ENCODE measurements at places on chromosomes 12 and 14.

GRCh38 chr14:70917633-70918032, 10.4 kb downstream of the PCNX1 start:
- DNase-seq = peak; percentile 13

- DNase-seq = no peak
These were observed 627 bp downstream of the HOXC8 start for GRCh38 chr12:54009171-54010052.

DNA sequence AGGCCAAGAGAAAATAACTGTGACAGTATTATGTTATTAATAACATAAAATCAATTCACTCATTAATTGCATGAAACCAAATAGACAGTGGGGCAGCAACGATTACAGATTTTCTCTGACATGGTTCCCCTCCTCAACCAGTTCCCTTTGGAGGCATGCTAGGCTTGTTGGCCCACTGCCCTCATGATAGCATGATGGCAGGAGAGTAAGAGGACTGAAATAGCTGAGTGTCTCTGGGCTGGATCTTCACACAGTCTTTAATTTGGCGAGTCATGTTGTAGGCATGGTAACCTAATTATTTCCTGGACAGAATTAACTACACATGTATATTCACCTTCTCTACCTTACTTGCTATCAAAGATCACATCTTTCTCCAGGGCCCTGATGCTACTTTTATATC, 266.2 kb upstream of the PELI2 start:
- DNase-seq = no peak

- DNase-seq = no peak
These were observed 43.4 kb upstream of the CHST11 start for GRCh38 chr12:104413330-104413729.

GRCh38 chr14:54857830-54858269, 44.8 kb downstream of the GCH1 start:
- no peak for DNase-seq

DNA sequence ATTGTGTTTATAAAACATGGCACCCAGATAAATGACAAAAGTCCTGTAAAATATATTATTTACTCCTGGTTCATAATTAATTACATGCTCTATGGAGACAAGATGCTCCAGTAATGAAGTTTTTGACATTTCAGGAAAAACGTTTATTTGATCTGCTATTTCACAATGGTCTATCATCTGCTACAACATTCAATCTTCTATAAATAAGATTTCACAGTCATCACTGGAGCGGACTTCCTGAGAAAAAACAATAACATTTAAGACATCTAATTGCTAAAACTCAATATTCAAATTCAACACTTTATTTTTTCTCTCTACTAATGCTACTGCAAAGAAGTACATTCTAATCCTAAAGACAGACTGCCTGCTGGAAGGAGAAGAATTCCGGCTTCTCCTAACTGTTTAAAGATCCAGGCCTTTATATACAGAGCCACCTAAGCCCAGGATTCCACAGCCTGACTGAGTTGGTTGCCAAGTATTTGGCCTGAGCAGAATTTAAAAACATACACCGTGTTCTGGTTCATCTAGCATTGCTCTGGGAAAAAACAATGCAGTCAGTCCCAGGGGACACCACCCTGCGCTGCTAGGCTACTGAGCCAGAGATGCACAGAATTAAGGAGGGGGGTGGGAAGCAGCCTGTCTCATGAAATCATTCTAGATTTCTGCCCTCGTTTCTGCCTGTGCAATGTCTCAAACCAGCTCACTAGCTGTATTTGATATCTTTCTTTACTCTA, 58.0 kb downstream of the TMTC1 start:
- no peak for DNase-seq

DNA sequence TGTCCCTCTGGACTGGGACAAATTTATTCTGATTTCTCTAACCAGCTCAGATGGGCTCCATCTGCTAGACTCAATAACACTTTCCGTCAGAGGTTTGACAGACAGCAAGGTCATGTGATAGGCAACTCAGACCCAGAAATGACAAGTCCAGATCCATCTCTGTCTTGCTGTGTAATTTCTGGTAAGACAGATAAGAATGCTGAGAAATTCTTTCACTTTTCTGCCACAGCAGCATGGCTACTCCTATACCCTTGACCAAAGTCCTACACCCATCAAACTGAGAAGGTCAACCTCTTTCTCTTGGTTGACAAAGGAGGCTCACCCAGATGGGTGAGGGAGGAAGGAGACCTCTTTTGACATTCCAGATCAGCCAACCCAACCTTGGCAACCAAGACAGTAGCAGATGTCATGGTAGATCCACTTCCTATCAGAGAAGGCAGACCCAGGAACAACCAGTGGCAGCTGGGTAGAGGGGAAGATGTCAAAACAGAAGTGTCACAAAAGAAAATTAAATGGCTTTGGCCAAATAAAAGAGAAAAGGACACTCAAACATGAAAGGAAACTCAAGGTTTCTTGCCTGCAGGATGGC, 36.9 kb upstream of the PRKAB1 start:
- no peak for DNase-seq

DNA sequence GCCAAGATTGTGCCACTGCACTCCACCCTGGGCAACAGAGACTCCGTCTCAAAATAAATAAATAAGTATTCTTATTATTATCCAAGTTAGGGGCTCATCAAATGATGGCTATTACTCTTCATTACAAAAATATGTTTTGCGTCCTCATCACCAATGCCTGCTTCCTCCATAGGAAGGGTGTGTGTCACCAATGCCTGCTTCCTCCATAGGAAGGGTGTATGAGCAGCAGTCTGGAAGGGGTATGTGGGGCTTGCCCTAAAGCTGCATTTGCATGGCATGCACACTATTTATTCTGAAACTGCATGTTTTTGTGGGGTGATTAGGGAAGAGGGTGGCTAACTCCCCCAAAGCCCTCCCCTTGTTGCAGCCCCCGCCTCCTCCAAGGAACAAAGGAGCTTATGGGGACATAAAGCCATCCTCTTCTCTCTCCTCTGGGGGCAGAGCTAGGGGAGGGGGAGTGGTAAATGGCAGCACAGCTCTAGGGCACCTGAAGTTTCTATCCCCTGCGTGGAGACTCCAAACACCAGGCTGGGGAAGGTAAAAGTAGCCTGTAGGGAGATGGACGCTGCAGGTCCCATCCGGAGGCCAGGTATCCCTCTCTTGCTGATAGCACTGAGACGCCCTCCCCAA, 1.3 kb downstream of the CAMKK2 start:
- peak; percentile 23 for DNase-seq

DNA sequence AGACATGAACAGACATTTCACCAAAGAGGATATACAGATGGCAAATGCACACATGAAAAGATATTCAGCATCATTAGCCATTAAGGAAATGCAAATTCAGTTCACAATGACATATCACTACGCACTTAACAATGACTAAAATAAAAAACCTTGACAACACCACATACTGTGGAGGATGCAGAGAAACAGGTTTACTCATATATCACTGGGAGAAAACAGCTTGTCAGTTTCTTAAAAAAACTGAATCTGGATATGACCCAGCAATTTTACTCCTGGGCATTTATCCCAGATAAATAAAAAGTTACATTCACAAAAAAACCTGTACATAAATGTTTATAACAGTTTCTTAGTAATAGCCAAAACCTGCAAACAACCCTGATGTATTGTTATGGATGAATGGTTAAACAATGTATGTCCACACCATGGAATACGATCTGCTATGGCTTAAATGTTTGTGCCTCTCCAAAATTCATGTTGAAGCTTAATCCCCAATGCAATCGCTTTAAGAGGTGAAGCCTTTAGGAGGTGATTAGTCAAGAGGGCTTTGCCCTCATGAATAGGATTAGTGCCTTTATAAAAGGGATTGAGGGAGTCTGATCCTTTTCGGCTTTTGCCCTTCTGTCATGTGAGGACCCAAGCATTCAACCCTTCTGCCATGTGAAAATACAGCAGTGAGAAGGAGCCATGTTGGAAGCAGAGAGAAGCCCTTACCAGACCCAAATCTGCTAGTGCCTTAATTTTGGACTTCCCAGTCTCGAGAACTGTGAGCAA, 36.0 kb upstream of the PPP4R3A start:
- no peak for DNase-seq

- no peak for DNase-seq
These were observed 263.5 kb downstream of the DPF3 start for GRCh38 chr14:72630374-72630773.

DNA sequence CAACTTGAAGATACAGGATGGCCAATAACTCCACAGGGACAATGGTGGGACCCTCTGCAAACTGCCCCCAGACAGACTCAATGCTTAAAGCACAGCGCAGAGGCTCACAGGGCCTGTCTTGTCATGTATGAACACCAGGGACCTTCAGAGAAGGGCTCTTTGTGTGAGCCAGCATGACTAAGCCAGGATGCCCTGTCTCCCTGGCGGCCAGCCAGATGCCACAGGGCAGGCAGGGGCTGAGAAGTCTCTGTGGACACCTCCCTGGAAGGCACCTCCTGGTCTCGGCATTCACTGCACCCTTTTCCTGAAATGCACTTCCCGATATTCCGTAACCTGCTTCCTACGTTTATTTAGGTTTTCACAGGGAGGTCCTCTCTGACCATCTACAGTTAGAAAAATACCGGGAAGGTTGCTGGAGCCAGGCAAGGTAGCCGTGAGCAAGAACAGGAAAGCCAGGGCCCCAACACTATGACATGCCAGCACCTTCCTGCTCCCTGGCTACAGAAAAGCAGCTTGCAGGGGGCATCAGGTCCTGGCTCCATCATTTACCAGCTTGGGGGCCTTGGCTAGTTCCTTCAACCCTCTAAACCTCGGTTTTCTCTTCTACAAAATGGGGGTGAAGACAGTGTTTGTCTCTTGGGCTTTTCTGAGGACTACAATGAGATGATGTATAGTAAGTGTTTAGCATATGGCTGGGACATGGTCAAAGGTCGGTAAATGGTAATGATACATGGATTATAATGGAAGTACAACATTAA, 65.0 kb downstream of the PITPNM2 start:
- DNase-seq = peak; percentile 82

GRCh38 chr12:43345023-43345422, 207.0 kb downstream of the ADAMTS20 start:
- DNase-seq = no peak

DNA sequence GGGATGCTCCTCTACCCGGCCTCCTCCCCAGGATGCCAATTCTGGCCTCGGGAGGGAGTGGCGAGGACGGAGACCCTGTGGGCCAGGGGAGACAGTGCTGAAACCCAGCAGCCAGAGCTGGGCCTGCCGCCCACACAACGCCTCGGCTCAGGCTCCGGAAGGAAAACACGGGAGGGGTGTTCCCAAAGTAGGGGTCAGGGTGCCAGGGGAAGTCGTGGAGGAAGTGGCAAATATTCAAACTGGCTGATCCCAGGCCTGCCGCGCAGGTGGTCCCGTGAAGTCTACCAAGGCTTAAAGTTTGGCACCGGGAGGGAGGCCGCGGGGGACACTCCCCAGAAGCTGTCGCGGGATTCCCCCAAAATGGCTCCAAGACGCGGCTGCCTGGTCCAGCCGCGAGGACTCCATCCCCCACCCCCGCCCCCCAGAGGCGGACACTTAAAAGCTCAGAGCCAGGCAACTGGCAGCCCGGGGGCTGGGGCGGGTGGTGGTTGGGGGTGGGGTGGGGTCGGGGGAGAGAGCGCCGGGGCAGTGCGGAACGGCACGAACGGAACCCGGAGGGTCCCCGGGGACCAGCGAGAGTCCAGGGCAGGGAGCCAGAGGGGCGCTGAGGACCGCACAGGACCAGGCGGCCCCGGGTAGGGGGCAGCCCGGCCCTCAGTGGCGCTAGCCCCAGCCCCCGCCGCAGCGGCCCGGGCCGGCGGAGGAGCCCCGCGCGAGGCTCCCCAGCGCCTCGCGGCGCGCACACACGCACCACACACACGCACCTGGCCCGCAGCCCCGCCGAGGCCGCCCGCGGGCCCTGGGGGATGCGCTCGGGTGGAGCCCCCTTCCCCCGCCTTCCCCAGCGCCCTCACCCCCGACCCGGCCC, 20.0 kb downstream of the BEGAIN start:
- DNase-seq = no peak

DNA sequence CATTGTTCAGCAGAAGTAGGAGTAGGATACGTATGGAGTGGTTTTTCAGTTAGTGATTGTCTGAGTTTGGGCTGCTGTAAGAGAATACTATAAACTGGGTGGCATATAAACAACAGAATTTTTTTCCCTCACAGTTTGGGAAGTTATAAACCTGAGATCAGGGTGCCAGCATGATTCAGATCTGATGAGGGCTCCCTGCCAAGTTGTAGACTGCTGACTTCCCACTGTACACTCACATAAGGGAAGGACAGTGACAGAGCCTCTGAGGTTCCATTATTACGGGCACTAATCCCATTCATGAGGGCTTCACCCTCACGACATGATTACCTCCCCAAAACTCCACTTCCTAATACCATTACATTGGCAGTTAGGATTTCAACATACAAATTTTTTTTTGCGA, 50.7 kb downstream of the ACSM4 start:
- DNase-seq = no peak

GRCh38 chr14:69519204-69520100, 34.9 kb downstream of the PLEKHD1 start:
- DNase-seq = peak; percentile 8

DNA sequence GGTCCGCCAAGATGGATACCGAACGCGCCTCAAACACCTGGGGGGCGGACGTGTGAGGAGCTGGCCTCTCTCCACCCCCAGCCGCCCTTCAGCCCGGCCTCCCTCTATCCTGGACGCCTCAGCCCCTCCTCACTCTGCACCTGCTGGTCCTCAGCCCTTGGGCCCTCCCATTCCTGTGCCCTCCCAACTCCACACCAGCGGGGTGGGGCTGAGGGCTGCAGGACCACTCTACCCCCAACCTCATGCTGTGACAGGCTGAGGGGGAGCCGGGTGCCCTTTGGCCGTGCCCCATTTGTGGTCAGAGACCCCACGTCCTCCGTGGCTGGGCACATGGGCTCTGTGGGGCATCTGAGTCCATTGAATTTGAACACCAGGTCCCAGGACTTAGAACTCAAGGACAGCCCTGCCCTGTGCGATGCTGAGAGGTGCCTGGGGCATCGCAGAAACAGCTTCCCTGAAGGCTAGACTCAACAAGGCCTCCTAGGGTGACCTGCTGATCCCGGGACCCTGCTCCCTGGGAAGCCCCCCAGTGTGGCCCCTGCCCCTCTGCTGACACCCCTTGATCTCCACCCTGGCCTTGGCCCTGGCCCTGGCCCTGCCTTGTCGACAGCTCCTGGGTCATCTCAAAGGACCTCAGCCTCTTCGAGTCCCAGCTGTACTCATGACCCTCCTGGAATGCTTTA, 82.0 kb upstream of the SFSWAP start:
- DNase-seq = no peak

DNA sequence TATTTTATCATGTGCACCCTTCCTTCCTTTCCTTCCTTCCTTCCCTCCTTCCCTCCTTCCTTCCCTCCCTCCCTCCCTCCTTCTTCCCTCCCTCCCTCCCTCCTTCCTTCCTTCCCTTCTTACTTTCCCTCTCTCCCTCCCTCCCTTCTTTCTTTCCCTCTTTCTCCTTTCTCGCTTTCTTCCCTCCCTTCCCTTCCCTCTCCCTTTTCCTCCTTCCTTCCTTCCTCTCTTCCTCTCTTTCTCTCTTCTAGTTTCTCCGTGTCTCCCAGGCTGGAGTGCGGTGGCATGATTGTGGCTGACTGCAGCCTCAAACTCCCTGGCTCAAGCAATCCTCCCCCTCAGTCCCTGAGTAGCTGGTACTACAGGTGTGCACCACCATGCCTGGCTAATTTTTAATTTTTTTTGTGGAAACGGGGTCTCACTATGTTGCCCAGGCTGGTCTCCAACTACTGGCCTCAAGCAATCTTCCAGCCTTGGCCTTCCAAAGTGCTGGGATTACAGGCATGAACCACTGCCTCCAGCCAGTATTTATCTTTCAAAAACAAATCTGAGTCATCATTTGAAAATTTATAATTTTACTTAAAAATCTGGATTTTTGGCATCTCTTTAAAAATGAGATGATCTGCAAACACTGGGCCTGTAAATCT, 7.8 kb downstream of the C1RL start:
- DNase-seq = no peak

GRCh38 chr12:121701667-121702277, 10.8 kb upstream of the TMEM120B start:
- no peak for DNase-seq

Data from SK-MEL-5 (cell line).